T-helper 2 cell (primary cell): ENCODE measurements at places on chromosomes 12 and 14.

DNA sequence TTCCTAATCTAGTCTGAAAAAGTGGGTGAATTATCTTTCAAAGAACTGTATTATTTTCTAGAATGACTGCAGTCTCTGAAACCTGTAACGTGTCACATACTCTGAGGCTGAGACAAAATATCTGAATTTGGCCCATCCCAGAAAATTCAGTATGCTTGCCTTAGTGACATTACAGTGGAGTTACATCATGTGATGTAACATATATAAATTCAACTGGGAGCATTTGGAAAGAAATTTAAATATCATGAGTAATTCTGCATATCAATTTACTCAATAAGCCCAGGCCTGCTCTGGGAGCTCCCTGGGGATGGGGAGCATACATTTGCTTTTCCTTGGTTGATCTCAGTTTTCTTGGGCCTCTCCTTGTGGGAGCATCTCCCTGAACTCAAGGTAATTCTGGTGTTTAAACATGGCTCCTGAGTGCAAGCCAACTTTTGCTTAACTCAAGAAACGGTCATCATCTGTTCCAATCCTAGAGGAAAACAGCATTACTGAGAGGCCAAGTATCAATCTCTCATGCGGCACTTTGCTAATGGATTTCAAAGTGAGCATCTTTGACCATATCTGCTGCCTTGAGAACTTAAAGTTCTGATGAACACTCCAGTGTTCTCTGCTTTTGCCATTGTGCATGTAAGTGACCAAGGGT, 54.4 kb downstream of the AKAP6 start:
- DNase-seq, result no peak

DNA sequence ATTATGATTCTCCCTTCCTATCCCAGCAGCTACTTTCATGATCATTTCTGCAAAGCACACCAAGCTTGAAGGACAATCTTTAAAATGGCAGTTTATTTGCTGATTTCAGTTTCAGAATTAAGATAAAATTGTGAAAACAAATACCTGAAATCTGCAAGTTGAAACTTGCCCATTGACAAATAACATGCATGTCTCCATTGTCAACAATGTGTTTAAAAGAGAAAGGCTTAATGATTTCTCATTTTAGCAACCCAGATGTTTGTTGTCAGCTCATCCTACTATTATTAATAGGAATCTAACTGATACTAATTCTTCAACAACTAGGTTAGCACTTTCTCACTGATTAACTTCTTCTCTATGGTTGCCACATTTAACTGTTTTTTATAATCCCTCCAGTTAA, 474.6 kb downstream of the PRKD1 start:
- no peak for DNase-seq

DNA sequence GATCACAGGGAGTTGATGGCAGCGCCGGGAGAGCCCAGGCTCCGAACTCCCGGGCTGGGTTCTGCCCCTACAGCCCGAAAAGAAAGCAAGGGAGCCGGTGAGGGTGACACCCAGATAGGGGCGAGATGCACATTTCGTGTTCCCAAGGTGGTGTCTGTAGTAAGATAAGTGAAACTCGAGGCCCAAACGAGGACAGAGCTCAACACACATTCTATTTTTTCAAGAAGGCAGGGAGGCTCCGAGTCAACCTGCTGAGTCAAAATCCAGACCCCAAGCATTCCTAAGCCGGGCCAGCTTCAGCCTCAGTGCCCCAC, 24.2 kb upstream of the YY1 start:
- DNase-seq, result no peak

- no peak for DNase-seq
Observed at GRCh38 chr12:91877456-91878235, 268.0 kb downstream of the BTG1 start.

DNA sequence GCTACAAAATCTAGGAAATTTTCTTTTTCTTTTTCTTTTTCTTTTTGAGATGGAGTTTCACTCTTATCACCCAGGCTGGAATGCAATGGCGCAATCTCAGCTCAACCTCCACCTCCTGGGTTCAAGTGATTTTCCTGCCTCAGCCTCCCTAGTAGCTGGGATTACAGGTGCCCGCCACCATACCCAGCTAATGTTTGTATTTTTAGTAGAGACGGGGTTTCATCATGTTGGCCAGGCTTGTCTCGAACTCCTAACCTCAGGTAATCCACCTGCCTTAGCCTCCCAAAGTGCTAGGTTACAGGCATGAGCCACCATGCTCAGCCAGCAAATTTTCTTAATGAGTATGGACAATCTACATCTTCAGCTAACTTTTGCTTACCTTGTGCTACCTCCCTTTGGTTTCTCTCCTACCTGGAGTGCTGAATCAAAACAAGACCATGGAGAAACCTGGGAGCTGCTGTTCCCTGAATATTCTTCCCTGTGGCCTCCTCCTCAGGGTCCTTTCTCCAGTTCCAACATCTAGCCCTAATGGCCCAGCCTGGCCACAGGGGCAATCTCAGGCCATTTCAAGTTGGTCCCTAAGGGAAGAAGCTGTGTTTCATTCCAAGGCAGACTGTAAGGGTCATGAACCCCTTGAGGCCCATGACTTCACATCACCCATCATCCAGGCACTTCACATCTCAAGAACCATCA, 74.6 kb upstream of the EGLN3 start:
- no peak for DNase-seq

GRCh38 chr14:22397221-22397737, 191.7 kb downstream of the DAD1 start:
- no peak for DNase-seq

DNA sequence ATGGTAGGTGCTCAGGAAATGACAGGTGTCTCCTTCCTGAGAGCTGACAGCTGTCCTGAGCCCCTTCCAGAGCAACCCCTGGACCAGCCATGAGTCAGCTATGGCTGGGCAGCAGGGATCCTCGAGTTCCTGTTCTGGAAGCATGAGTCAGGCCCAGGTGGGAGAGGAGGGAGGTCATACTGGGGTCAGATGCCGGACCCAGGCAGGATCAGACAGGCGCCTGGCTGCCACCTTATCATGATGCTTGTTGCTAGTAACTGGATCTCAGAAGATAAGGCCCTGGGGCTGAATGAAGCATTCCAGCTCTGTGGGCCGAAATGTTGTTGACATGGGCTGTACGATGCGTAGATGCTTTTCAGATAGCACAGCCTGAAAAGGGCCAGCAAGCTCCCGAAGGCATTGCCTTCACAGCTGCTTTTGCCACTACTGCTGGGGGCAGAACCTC, 17.4 kb upstream of the KRT7 start:
- DNase-seq, result no peak

DNA sequence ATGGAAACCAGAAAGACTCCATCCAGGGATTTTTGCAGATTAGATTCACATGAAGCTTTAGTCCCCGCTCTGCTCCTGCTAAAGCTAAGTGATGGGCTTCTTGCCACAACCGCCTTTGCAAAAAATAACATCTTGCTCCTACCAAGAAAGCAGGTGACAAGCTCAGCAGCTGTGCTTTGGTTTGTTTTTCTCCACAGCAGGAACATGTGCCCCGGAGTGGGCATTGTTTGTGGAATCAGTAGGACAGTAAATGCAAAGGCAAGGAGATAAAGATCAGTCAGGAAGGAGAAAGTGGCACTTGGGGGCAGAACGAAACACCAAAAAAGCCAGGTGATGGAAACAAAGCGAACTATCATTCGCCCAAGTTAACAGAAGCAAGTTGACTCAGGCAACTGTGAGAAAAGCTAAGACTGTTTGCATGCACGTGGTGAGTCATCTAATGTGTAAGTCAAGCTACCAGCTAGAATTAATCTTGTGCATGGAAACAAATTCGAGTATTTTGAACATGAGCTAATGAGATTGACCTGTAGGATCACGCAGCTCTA, 165.5 kb upstream of the PLXNC1 start:
- no peak for DNase-seq

- DNase-seq, result no peak
Observed at GRCh38 chr14:68714991-68715924, 77.6 kb downstream of the ZFP36L1 start.
